ENCODE measurements at places on chromosomes 13 and 19.

DNA sequence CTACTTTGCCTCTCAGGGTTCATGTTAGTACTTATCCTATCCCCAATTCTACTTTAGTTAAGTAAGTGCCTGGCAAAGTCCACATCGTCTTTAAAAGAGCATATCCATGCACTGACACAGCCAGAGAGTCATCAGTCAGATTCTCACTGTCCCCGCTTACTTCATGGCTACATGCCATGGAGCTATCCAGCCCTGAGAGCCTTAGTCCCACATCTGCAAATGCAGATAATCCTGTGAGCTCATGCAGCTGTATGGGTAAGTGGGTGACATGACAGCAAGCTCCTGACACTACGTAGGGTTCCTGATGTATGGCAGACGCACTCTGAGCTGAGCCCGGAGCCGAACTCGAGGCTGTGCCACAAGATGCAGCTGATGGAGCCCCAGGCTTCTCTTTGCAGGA is 661.5 kb downstream of the LIG4 start:
- no peak for DNase-seq

DNA sequence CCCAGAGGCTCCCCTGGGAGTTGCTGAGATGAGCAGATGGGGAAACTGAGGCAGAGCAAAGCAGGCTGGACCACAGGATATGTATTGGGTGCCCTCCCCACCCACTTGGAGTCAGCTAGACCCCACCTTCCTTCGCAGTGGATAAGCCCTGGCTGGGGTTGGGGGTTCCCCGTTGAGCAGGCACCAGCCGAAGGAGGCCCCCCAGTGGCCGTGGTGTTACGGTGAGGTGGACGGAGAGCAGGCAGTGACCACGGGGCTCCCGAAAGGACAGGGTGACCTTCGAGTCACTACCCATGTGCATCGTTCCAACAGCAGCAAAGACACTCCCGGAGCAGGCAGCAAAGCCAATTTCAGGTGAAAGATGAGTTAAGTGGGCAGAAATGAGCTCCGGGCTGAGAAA is 62.4 kb upstream of the ADGRE5 start:
- DNase-seq = no peak

- DNase-seq = no peak
Measured at GRCh38 chr13:74761801-74762757, 627.9 kb upstream of the KLF12 start.

GRCh38 chr19:391726-392374 is 17.1 kb downstream of the C2CD4C start:
- DNase-seq = no peak

GRCh38 chr13:31096654-31097302 is 64.9 kb downstream of the HSPH1 start:
- DNase-seq = no peak

DNA sequence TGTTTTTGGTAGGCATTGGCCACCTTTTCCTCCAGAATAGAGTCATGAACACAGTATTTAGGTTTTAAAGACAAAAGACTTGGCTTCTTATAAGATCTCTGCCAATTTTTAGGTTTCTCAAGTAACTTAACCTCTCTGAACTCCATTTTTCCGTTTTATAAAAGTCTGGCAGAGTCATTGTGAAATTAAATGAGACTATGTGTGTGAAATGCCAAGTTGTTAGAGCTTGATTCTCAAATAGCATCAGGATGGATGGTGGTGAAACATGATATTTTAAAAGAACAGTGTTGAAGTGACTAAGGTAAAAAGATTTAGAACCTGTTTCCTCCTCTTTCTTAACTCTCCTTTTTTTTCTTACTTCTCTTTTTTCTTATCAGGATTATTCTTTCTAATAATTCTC is 617.7 kb upstream of the SLITRK1 start:
- DNase-seq = no peak

GRCh38 chr13:80161896-80162295 is 179.0 kb downstream of the SPRY2 start:
- DNase-seq = no peak

DNA sequence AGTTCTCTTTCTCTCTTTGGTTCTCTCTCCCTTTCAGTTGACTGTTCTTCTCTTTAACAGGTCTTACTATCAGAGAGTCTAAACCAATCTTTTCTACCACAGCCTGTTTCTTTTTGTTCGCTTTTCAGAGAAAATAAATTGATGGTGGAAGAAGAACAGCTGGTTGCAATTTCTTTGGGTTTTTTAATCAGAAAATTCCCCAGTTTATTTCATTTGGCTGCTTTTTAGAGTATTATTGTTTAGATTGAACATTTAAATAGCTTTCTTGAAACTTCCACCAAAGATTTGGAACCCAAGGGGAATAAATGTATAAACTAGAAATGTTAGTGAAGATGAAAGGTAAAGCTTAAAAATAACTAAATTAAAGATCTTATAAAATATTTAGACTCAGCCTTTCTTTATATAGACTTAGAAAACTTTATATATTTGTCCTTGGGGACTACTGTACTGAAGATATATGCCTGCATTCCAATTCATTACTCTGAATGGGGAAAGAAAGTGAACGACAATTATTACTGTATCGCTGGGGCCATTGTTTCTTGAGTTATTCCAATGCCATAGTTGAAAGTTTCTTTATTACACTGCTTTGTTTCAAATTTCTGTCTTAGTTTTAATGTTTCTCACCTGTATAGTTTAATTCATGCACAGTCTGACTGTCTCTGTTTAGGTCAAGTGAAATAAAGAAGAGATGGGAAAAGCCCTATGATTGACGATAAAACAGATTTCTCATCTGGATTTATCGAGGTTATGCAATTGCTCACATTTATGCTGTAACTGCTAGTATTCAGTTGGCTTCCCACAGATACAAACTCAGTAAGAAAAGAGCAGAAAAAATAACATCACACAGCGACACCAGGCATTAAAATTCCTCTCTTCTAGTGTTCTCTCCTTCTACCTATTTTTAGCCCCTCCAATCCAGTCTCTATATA is 169.4 kb upstream of the CSNK1A1L start:
- no peak for DNase-seq

GRCh38 chr19:29016926-29017760 is 195.8 kb downstream of the UQCRFS1 start:
- no peak for DNase-seq

DNA sequence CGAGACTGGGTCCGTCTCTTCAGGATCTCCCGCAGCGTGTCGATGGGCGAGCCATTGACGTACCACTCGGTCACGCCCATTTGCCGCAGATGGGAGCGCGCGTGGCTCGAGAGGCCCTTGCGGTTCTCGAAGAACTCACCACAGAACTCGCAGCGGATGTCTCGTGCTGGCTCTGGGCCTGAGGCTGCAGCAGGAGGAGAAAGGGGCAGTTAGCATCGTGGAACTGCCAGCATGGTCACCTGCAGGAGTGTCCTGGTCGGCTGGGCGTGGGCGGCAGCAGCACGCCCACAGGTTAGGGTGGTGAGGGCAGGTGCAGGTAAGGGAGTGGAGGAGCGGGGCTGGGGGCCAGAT is 8.5 kb upstream of the AKAP8L start:
- no peak for DNase-seq

DNA sequence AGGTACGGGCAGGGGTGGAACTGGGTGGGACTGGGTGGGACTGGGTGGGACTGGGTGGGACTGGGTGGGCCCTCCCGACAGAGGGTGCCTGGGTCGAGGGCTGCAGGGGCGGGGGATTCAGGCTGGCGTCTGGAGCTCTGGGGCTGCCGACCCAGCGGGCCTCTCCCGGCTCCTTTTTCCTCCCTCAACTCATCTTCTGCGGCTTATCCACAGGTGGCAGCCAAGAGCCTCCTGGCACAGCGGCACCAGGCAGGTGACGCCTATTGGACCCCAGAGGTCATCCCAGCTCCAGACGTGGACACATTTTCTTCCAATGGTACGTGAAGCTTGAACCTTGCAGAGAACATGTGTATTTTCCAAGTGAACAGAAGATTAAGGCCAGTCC is 533 bp downstream of the ZNF544 start:
- no peak for DNase-seq

DNA sequence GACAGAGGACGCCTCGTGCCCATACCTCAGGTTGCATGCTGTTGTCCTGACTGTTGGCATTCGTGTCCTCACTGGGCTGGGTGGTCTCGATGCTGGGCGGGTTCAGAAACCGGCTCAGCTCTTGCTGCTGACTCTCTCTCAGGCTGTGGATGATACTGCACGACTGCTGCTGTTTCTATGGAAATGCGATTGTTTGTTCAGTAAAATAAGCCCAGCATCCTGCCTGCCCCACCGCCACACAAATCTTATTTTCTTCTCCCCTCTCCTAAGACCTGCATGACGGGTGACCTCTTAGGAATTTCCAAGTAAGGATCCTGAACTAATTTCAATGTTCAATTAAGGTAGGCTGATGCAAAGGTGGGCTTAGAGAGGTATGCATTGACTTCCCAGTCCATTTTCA is 356.5 kb downstream of the NALCN start:
- DNase-seq = no peak

GRCh38 chr13:36725936-36726335 is 52.1 kb downstream of the SERTM1 start:
- DNase-seq = no peak

GRCh38 chr13:24822640-24823039 is 58.7 kb downstream of the RNF17 start:
- no peak for DNase-seq

GRCh38 chr19:33630880-33631608 is 9.3 kb downstream of the CHST8 start:
- no peak for DNase-seq

DNA sequence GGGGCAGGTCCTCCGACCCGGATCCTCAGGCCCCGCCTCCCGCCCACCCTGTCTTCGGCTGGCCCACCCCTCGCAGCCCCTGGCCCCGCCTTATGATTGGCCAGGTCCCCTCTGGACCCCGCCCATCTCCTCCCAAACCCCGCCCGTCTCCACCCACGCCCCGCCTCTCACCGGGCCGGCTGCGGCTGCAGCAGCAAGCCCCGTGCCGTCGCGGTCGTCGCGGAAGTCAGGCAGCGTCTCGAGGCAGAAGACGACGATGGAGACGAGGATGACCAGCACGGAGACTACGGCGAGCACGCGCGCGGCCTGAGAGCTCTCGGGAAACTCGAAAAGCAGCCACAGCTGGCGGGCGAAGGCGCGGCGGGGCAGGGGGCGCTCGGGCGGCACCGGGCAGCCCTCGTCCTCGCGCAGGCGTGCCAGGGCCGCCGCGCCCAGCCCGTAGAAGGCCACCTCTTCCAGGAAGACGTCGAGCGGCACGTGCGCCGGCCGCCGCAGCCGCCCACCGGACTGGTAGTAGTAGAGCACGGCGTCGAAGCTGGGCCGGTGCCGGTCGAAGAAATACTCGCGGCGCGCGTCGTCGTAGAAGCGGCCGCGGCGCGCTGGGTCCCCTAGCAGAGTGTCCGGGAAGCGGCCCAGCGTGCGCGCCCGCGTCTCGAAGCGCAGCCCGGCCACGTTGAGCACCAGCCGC is 495 bp downstream of the KCNA7 start:
- DNase-seq = no peak

DNA sequence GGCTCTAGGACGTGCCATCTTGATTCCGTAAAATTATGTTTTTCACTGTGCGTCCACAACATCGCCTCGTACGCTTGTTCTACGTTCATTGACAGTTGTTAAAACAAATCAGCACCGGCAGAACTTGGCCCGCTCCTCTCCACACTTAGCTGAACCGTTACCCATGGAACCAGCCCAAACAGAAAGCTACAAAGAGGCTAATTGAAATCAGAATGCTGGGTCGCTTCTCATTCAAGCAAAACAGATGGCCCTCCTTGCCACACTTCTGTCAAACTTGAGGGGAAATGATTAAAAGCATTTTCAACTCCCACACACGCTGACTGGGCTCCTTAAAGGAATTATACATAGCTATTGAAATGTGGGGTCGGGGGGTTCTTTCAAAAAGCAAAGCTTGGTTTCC is 71.6 kb downstream of the TM9SF2 start:
- DNase-seq = no peak

GRCh38 chr19:44576843-44577565 is 36.4 kb upstream of the IGSF23 start:
- DNase-seq = no peak

- no peak for DNase-seq
Measured at GRCh38 chr19:56132316-56132822, 8.7 kb upstream of the ZNF444 start.

- DNase-seq = no peak
Measured at GRCh38 chr19:4732680-4733114, 9.1 kb upstream of the DPP9 start.

GRCh38 chr19:29833614-29834261 is 21.9 kb downstream of the CCNE1 start:
- no peak for DNase-seq

- no peak for DNase-seq
Measured at GRCh38 chr13:27919659-27919933, 204 bp upstream of the PDX1 start.

DNA sequence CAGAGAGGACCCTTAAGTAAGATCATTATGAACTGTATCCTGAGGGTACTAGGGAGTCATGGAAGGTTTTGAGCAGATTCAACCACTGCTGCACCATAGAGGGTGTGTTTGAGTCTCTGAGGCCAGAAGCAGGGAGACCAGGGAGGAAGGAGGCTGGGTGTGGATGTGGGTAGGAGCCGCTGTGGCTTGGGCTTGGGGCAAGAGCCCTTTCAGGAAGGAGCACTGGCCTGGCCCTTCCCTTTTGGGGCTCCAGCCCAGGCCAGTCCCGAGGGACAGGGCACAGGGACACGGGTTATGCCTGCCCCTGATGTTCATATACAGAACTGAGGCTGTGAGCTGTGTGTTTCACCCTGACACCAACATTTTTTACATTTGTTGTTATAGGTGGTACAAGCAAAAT is 7.2 kb downstream of the CIC start:
- DNase-seq = no peak

- DNase-seq = no peak
Measured at GRCh38 chr13:20387441-20387971, 138.2 kb downstream of the CRYL1 start.

GRCh38 chr13:28476919-28477708 is 17.8 kb downstream of the FLT1 start:
- DNase-seq = no peak

DNA sequence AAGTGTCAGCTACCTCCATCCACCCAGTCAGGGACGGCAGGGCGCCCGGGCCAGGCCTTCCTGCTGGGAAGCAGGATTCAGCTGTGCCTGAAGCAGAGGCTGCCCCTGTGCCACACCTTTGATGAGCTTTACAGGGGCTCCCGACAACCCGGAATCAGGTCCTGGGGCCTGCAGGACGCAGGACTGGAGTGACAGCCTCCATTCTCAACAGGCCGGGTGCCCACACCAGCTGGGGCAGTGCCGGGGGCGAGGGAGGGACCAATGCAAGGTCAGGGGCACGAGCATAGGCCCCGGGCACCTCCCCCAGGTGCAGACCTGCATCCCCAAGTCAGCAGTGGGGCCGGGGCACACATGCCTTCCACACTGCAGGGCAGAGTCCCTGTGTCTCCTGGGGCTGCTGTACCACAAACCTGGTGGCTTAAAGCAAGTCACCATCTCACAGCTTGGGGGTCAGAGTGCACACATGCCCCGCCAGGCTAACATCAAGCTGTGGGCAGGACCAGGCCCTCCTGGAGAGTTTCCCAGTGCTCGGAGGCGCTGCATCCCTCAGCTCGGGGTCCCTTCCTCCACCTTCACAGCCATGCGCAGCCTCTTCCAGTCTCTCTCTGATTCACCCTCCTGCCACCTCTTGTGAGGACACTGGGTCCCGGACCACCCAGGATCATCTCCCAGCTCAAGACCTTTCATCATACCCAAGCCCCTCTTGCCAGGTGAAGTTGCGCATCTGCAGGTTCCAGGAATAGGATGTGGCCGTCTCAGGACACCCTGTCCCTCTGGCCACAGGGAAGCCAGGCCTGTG is 13.4 kb downstream of the UBXN6 start:
- DNase-seq = no peak

- no peak for DNase-seq
Measured at GRCh38 chr13:111315347-111315995, 5.0 kb upstream of the TEX29 start.

Measured in activated CD8-positive, alpha-beta memory T cell treated with anti-CD3 and anti-CD28 coated beads for 1 hour (primary cell).